Brain microvascular endothelial cell (primary cell): ENCODE measurements at places on chromosomes 11 and 22.
A peak's percentile ranks its signal among the peaks of the same experiment; 100 is the strongest.

DNA sequence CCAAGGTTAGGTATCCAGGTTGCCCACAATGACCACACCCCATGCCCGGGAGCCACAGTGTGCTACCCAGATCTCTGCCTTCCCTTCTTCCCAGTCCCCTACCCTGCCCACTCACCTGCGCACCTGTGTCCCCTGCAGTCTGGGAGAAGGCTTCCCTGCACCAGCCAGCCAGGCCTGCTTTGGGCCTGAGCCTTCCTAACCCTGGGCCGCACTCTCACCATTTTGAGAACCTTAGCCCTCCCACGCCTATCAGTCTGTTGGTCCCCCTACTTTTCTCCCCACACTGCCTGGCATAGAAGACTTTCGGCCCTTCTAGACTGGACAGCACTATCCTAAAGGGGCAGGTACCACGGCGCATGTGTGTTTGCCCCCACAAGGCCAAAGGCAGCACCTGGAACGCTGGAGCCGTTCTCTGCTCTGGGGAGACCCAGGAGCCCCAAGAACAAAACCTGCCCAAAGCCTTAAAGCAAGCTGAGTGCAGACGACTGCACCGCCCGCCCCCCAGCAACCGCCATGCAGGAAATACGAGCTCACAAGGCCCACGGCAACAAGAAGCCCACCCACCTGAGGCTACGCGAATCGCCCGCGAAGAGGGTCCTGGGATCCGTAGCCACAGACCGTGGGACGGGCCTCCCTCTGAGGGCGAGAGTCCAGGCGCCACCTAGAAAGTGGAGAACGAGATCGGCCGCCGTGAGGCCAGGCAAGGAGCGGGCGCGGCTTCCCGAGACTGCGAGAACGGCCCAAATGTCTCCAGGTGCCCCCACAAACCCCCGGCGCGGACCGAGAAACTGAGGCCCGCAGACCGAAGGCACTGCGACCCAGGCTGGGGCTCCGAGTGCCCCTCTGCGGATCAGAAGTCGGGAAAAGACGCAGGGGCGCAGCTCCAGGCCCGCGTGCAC lies 546 bp downstream of the GNB1L start:
- no peak for DNase-seq

GRCh38 chr11:131246663-131247062 lies 123.8 kb upstream of the NTM start:
- no peak for DNase-seq

DNA sequence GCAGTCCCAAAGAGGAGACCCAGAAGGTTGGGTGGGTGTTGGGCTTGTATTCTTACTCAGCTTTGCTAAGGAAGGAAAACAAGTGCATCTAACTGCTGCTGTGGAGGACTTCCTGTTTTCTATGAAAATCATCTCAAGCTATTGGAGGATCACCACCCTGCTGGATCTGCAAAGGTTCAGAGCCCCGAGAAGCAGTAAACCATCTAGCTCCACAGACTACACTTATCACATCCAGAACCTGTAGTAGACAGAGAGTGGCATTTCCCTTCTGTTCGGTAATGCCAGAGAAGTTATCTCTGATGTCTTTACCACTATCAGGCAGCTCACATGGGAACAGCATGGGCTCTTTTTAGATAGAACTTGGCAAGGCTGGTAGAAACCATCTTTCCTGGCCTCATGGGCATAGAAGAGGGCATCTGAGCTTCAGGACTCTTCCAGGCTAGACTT lies 21.7 kb downstream of the KCNJ1 start:
- DNase-seq, result no peak

DNA sequence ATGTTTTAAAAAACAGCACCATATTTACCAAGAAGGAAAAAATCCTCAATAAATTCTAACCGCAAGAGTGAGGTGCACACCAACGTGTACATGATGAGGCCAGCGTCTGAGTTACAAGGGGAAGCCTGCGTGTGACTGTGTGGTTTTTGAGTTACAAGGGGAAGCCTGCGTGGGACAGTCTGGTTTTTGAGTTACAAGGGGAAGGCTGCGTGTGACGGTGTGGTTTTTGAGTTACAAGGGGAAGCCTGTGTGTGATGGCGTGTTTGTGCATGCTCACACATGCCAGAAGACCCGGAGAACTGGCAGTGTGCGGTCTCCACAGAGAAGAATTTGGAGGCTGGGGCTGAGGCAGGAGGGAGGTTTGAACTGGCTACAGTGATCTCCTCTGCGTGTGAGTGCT lies 1376.4 kb downstream of the TBC1D22A start:
- no peak for DNase-seq

GRCh38 chr11:24496736-24497725 lies at the start of gene LUZP2:
TSS of gene LUZP2 (plus strand) at chr11:24497053.
- peak; percentile 18 for DNase-seq

DNA sequence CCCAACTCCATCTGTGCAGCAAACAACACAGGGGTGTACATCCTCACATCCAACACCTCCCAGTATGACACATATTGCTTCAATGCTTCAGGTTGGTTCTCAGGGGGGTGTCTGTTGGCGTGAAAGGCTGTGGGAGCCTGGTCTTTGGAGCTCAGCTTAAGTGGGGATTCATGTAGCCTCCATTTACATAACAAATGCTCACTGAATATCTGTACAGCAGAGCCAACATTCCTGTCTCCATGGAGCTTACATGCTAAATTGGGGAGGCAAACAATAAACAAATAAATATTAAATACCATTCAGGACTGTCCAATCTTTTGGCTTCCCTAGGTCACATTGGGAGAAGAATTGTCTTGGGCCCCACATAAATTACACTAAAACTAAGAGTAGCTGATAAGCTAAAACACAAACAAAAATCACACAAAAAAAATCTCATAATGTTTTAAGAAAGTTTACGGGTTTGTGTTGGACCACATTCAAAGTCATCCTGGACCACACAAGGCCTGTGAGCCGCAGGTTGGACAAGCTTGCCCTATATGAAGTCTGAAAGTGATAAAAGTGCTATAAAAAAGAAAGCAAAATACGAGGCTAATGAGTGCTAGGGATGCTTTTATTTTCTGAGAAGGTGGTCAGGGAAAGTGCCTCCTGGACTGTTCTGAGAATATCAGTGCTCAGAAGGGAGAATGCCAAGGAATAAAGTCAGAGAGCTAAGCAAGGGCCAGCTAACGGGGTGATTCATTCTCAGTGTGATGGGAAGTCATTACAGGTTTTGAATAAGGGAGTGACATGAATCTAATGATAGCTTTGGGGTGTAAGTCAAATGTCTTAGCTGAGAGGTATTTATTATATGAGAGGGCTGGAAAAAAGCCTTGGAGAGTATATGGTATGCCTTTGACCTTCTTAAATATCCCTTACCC lies 41.6 kb downstream of the CD44 start:
- DNase-seq, result no peak

DNA sequence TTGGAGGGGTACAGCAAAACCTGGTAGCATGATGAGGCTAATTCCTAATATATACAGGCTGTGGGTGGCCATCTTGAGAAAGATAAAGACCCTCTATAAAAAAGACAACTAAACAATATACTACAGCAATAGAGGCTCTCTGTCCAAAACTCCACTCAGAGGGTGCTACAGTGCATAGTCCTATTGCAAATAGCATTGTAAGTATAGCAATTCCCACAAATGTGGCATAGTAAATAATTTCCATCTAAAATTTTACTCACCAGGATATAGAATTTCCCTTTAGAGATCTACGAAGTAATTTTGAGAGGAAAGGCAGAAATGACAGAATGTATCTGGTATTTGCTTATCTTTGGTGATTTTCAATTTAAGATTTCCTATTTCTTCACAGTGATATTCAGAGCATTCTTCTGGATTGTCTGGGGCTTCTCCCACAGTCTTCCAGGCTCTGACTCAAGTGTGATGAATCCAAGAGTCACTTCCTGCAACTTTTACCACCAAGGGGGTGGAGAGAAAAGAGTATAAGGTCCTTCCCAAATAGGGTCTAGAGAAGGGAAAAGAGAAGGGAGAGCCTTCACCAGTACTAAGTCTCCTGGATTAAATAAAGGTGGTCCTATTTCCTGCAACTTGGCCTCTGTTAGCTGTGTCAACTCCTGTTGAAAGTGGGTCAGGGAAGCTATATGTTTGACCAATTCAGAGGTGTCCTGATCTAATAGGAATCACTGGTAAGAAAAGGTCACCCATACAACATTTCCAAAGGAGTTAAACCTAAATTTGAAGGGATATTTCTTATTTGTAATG lies 1054.7 kb upstream of the CNTN5 start:
- DNase-seq, result peak; percentile 96

GRCh38 chr11:69002110-69002569 lies 10.9 kb downstream of the MRGPRF start:
- no peak for DNase-seq

- DNase-seq, result no peak
Observed at GRCh38 chr11:7291100-7291829, 39.6 kb downstream of the SYT9 start.

DNA sequence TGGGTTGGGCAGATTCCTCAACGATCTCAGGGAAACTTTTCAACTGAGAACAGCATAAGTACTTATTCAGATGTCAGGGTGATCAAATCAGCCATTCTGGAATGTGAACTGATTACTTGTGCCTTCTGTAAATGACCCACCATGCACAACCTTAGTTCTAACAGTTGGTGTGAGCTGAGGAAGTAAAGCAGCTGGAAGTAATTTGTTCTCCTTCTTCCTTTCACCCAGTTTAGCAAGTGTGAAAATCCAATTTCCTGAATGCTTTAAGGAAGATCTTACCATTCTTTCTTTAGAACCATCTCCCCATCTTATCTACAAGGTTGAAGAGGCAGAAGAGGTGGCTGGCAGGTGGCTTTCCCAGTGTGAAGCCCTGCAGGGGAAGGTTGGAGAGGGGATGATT lies 781.6 kb downstream of the ETS1 start:
- DNase-seq, result no peak

- no peak for DNase-seq
Observed at GRCh38 chr22:19664951-19665783, 49.1 kb upstream of the SEPTIN5 start.

- DNase-seq, result no peak
Observed at GRCh38 chr22:28148816-28149465, 229.9 kb upstream of the PITPNB start.

DNA sequence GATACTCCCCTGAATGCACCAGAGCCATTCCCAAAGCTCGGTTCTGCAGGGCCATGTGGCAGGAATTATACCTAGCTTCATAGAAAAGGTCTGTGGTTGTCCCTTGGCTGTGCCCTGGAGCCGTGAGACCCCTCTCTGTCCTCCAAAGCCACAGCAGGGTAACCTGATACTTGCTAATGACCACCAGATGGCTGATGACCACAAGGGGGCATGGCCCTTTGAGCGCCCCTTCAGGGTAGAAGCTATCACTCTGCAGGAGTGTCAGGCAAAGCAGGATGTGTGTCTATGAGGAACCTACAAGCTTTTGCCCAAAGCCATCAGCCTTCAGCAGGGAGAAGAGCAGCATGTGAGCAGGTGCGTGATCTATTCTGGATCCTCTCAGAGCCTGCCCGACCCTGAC lies 95.3 kb downstream of the NTM start:
- no peak for DNase-seq

- DNase-seq, result peak; percentile 26
Observed at GRCh38 chr11:76209973-76210930, 4.0 kb upstream of the WNT11 start.

GRCh38 chr11:64314805-64315561 lies 2.4 kb downstream of the TRMT112 start:
- DNase-seq, result no peak

DNA sequence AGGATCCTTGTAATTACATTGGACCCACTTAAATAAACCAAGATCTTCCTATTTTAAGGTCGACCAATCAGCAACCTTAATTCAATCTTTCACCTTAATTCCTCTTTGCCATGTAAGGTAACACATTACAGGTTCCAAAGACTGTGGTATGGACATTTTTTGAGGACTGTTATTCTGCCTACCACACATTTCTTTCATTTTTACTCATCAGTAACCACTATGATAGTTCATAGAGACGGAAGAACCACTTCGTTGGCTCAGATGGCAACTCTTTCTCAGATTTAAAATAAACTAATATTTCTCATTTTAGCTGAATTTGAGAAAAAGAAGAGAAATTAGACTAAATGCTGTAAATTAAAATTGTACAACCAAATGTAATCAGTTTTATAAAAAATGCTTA lies 96.3 kb downstream of the PAX6 start:
- DNase-seq, result no peak

DNA sequence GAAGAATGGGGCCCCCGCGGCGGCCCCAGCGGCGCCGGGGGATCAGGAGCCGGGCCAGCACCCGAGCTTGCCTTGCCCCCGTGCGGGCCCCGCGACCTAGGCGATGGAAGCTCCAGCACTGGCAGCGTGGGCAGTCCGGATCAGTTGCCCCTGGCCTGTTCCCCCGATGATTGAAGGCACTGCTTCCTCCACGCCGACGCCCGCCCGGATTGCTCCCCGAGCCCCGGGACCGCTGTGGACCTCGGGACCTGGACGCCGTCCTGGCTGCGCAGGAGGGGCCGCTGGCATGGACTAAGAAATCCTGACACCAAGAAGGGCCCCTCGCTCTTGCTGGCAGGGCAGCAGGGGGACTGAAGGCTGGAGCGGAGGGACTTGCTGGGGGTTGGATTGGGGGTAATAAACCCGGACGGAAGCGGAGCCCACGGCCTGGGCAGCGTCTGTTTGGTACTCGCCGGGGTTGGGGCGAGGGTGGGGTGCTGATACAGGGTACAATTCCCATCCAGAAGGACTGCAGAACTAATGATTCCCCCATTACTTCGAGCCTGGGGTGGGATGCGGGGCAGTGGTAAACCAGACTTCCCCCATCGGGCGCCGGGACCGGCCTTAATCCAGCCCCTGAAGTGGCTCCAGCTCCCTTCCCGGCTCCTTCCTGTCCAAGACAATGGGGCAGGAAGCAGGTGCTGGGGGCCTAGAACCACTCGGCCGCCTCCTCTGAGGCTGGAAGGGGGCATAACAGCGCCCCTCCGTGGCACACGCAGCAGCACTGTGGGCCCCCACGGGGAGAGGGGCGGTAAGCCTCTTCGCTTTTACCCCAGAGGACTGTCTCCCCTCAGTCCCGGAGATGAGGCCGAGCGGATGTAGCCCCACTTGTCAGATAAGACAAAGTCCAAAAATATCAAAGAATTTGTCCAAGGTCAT lies 1.0 kb downstream of the CCDC85B start:
- no peak for DNase-seq

DNA sequence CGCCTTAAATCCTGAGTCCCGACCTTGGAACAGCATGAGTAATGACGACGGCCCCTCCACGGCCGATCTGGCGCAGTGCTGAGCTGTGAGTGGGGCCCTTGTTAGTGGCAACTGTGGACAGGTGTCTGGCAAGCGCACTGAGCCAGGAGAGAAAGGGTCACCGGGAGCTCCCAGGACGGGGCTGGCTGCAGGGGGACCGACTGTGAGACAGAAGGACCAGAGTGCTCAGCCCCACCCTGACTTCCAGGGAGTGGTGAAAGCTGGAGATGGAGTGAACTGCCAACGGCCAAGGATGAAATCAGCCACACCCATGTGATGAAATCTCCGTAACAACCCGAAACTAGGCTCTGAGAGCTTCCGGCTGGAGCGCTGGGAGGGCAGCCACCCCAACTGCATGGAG lies 228.6 kb downstream of the BRD1 start:
- no peak for DNase-seq
